ENCODE measurements at places on chromosomes 16 and 17.
A peak's percentile ranks its signal among the peaks of the same experiment; 100 is the strongest.

- H3K27ac ChIP-seq: no peak overlapping the region
- DNase-seq: no peak
- H3K36me3 ChIP-seq: peaks cover 31% of the 10 kb centered on the region
These were observed 2.8 kb downstream of the HAS3 start for GRCh38 chr16:69108064-69108904.

DNA sequence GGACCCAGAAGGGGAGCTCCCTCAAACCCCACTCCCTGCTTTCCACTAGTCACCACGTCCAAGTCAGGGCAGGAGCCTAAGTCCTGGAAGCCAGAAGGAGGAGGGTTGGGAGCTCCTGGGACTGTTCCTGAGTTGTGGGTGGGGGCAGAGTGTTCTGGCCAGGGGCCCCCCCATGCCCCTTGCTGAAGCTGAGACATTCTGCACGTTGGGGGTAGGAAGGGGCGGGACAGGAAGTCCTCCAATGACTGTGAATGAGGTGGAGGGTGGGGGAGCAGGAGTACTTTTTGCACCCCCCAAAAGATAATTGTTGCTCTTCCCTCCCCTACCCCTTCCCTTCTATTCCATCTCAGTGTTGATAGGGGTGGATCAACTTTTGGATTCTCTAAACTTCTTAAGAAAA is 21.4 kb upstream of the C17orf113 start:
- H3K4me3 ChIP-seq: no peak overlapping the region
- no peaks in the 10 kb centered on the region for H3K36me3 ChIP-seq
- DNase-seq: no peak
- H3K27ac ChIP-seq: no peak overlapping the region
- H3K27me3 ChIP-seq: no peaks in the 10 kb centered on the region
- no peaks in the 10 kb centered on the region for H3K4me1 ChIP-seq

- H3K27ac ChIP-seq: no peak overlapping the region
- H3K4me3 ChIP-seq: no peak overlapping the region
- no peak for DNase-seq
- H3K4me1 ChIP-seq: no peaks in the 10 kb centered on the region
- peaks cover 48% of the 10 kb centered on the region for H3K36me3 ChIP-seq
- no peaks in the 10 kb centered on the region for H3K27me3 ChIP-seq
These were observed 14.2 kb downstream of the SNF8 start for GRCh38 chr17:48930435-48930873.

GRCh38 chr17:12104831-12105230 is 84.2 kb downstream of the MAP2K4 start:
- DNase-seq: no peak
- H3K27me3 ChIP-seq: no peaks in the 10 kb centered on the region
- no peak overlapping the region for H3K4me3 ChIP-seq
- no peak overlapping the region for H3K27ac ChIP-seq
- peaks cover 24% of the 10 kb centered on the region for H3K36me3 ChIP-seq

GRCh38 chr17:81322271-81323082 is 27.4 kb upstream of the SLC38A10 start:
- peaks cover 10% of the 10 kb centered on the region for H3K4me1 ChIP-seq
- H3K27me3 ChIP-seq: peaks cover 2% of the 10 kb centered on the region
- H3K27ac ChIP-seq: no peak overlapping the region
- H3K4me3 ChIP-seq: no peak overlapping the region
- DNase-seq: no peak
- H3K36me3 ChIP-seq: no peaks in the 10 kb centered on the region

DNA sequence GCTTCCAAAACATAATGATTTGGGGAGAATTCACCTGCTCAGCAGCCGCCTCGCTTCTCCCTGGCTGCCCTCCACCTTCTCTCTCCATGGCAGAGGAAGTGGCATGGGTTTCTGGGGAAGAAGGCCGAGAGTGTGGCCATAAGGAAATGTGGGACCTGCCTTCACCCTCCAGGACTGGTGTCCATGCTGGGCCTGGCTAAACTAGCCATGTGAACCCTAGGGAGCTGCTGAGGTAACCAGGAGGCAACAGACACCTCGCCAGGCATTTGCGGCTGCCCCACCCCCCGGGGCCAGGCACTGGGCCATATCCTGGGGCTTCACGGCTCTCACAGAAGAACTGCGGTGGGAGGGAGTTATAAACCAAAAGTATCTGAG is 9.9 kb upstream of the CMTM4 start:
- H3K4me1 ChIP-seq: no peaks in the 10 kb centered on the region
- no peak overlapping the region for H3K4me3 ChIP-seq
- DNase-seq: no peak
- H3K36me3 ChIP-seq: no peaks in the 10 kb centered on the region
- H3K27ac ChIP-seq: no peak overlapping the region

- H3K4me3 ChIP-seq: no peak overlapping the region
- DNase-seq: no peak
- peaks cover 24% of the 10 kb centered on the region for H3K27me3 ChIP-seq
These were observed 65.7 kb upstream of the LYRM9 start for GRCh38 chr17:27958708-27959381.

DNA sequence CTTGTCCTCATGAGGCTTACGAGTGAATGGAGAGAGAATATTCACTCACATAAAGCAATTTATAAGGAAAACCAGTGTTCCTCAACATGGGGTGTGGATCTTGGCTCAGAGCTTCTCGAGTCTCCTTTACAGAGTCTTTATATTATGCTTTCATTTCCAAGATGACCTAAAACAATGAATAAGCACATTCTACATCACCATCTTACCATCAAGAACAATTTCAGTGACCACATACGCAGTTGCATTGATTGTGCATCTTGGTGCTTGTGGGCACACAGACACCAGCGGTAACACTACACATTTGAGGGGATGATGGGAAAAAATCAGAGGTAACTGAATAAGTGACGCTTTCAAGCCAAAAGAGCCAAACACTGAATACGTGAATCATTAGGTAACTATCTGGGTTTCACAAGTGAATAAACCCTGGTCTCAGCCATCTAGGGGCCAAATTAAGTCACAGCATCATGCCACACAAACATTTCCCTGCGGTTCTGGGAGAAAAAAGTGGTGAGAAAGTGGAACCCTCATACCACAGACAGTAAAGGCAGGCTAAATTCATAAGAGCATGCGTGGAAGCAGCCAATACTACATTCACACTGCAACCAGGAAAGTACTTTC is 9.4 kb downstream of the CWC25 start:
- no peak overlapping the region for H3K4me3 ChIP-seq
- DNase-seq: no peak
- H3K36me3 ChIP-seq: peaks cover 14% of the 10 kb centered on the region

GRCh38 chr17:59010026-59010425 is 96.7 kb downstream of the TRIM37 start:
- H3K27me3 ChIP-seq: no peaks in the 10 kb centered on the region
- H3K36me3 ChIP-seq: peaks cover 39% of the 10 kb centered on the region
- H3K27ac ChIP-seq: no peak overlapping the region

DNA sequence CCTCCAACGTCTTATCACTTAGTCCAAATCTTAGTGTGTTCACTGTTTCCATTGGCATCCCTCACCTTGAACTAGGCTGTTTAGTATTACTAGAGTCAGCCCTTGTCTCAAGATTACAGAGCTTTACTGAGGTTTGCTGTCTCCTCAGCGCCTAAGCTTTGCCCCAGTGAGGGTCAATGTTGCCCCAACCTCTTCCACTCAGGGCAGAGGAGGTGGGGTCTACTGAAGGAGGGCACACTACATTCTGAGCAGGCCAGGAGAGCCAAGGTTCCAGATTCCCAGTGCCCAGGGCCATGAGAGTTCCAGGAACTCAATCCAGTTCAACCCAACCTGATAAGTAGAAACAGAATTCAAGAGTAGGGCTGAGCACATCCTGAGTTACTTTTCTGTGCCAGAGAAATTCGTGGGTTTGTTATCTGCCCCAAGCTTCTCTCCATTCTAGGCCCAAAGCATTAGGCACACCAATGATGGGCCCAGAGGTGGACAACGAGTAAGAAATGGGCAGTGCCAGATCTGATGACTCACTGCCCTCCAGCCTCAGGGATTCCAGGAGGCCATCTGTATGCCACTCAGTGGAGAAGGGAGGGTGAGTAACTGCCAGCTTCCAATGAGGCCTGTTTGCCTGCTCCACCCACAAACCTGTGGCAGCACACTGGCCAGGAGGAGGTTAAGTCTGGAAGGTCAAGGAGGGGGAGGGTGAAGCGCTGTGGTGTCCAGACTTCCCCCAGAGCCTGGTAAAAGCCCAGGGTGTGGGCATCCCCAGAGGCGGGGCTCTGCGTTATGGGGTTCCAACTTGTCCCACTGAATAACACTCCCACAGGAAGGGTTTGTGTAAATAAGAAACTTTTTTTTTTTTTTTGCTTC is 8.2 kb downstream of the TUBG2 start:
- peaks cover 3% of the 10 kb centered on the region for H3K27me3 ChIP-seq
- no peak overlapping the region for H3K4me3 ChIP-seq
- H3K27ac ChIP-seq: no peak overlapping the region
- H3K4me1 ChIP-seq: peaks cover 20% of the 10 kb centered on the region
- no peak for DNase-seq

GRCh38 chr16:87582216-87582965 is 19.9 kb upstream of the JPH3 start:
- H3K4me3 ChIP-seq: no peak overlapping the region
- DNase-seq: no peak
- peaks cover 7% of the 10 kb centered on the region for H3K4me1 ChIP-seq
- no peak overlapping the region for H3K27ac ChIP-seq
- no peaks in the 10 kb centered on the region for H3K36me3 ChIP-seq
- no peaks in the 10 kb centered on the region for H3K27me3 ChIP-seq

GRCh38 chr17:50626037-50626574 is 8.6 kb upstream of the ABCC3 start:
- H3K27ac ChIP-seq: no peak overlapping the region
- no peaks in the 10 kb centered on the region for H3K27me3 ChIP-seq
- H3K4me1 ChIP-seq: peaks cover 42% of the 10 kb centered on the region
- H3K36me3 ChIP-seq: no peaks in the 10 kb centered on the region

GRCh38 chr17:40547079-40547784 is 18.0 kb downstream of the CCR7 start:
- DNase-seq: no peak
- peaks cover 19% of the 10 kb centered on the region for H3K4me1 ChIP-seq
- H3K36me3 ChIP-seq: no peaks in the 10 kb centered on the region
- no peak overlapping the region for H3K27ac ChIP-seq
- no peak overlapping the region for H3K4me3 ChIP-seq
- H3K27me3 ChIP-seq: no peaks in the 10 kb centered on the region

DNA sequence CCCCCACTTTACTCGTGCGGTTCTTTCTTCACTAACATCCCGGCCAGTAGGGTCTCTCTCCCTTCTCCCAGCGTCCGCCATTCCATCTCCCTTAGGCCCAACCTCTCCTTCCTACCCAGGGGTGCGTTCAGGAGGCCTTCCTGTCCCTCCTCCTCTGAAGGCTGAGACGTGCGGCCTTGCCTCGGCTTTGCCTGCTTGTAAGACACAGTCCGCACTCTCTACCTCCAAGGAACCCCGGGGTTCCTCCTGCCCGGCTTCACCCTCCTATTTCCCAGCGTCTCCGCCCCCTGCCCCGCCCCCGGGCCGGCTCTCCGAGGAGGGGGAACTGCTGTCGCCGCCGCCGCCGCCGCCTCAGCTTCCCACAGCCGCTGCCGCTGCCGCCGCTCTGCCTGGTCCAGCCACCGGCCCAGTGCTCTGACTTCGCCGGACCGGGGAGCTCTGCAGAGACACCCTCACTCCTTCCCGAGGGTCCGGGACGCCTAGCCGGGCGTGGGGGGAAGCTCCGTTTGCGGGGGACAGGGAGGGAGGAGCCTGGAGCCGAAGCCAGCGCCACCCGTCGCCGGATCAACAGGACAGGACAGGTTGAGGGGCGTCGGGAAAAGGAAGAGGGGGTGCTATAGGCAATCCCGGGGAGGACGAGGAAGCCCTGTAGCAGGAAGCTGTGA is 1.2 kb upstream of the FGF11 start:
- no peak overlapping the region for H3K27ac ChIP-seq
- H3K27me3 ChIP-seq: peaks cover 38% of the 10 kb centered on the region
- no peaks in the 10 kb centered on the region for H3K36me3 ChIP-seq
- H3K4me1 ChIP-seq: peaks cover 25% of the 10 kb centered on the region
- peak; percentile 58 for DNase-seq
- peak overlapping the region; percentile 45 for H3K4me3 ChIP-seq

- no peaks in the 10 kb centered on the region for H3K27me3 ChIP-seq
- no peak overlapping the region for H3K27ac ChIP-seq
- peaks cover 45% of the 10 kb centered on the region for H3K36me3 ChIP-seq
- H3K4me1 ChIP-seq: no peaks in the 10 kb centered on the region
- H3K4me3 ChIP-seq: no peak overlapping the region
- no peak for DNase-seq
These were observed 16.9 kb upstream of the CYTH1 start for GRCh38 chr17:78798695-78799559.

DNA sequence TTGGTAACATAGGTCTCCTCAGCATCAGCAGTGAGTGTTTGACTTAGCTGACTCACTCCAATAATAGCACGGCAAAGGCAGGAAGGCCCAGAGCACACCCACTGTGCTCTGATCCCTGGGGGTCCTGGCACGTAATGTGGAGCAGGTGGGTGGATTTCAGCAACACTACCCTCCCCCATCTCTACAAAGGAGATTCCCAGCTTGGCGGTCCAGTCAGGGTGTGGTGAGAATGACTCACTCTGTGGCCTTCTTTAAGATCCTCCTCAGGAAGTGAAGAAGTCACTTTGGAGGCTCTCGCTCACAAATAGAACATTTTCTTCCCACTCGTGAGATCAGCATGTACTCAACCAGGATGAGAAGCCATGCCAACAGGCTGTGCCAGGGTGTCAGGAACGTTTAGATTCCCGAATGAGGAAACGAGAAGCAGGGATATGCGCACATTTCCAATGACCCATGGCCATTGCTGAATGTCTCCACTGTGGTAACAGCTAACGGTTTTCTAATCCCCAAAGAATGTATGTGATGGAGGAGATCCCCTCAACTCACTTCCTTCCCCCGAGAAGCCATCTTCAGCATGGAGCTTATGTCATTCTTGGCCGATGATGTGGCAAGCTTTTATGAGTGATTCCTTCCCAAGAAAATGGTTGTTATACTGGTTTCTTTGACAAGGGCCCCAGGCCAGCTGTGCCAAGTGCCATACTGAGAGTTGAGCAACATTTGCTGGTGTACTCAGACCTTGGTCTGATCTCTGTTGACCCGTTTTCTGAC is 365.2 kb downstream of the C16orf95 start:
- no peaks in the 10 kb centered on the region for H3K36me3 ChIP-seq
- H3K27me3 ChIP-seq: no peaks in the 10 kb centered on the region
- no peak overlapping the region for H3K27ac ChIP-seq
- no peak overlapping the region for H3K4me3 ChIP-seq
- H3K4me1 ChIP-seq: peaks cover 9% of the 10 kb centered on the region

GRCh38 chr17:61152898-61153297 is 246.7 kb upstream of the TBX2 start:
- H3K4me3 ChIP-seq: no peak overlapping the region
- no peaks in the 10 kb centered on the region for H3K27me3 ChIP-seq
- no peak for DNase-seq
- peaks cover 7% of the 10 kb centered on the region for H3K4me1 ChIP-seq
- no peaks in the 10 kb centered on the region for H3K36me3 ChIP-seq
- no peak overlapping the region for H3K27ac ChIP-seq
